ENCODE measurements at places on chromosomes 2 and 18.

- no peak for DNase-seq
These were observed 47.7 kb downstream of the HS6ST1 start for GRCh38 chr2:128270672-128271596.

DNA sequence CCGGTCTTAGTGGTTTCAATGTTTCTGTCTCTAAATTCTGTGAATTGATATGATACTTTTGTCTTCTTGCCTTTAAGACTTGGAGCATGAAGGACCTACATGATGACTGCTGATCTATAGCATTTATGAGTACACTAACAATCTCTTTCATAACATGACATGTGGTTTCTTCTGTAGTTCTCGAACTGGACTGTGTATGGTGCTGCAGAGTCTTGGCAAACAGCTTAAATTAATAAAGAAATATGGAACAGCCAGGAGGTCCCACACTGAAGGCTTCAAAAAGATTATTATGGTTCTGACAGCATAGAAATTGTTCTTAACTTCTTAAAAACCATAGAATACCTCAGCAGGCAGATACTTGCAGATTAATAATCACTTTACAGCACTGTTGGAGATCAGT, 145.0 kb downstream of the DCC start:
- no peak for DNase-seq

DNA sequence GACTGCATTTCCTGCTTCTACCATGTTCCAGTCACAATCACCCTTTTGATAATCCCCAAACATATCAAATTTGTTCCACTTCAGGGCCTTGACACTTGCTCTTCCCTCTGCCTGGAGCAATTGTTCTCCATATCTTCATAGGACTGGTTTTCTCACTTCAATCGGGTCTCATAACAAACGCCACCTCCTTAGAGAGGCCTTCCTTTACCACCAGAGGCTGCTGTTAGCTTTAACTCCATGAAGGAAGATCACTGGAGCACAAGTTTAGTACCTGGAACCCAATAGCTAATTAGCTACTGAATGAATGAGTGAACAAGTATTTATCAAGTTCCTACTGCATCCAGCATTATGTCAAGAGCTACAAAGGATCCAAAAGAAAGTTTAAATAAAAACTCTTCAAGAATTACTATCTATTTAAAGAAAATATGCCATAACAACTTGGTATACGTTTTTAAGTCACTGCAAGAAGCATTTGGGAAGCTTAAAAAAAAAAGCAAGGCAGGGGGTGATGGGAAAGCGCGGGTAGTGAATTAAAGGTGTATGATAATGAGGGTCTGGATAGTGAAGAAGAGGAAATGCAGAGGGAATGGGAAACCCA, 58.8 kb downstream of the BAZ2B start:
- DNase-seq, result no peak

DNA sequence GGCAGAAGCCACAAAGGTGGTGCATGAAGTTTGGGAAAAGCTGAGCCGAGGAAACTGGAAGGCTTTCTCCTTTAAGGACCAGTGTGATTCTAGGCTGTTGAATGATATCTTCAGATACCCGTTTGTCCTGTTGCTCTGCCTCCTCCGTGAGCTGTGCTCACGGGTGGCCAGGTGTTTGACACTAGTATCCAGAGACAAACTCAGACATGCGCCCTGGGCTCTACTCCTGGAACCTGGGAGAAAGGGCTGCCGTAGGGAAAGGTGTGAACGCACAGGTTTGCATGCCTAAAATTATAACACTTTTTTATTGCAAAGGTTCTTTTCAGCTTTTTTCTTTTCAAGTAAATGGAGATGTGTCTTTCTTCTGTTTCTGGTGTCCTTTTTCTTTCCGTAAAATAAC, 81.6 kb downstream of the AGAP1 start:
- DNase-seq, result no peak

DNA sequence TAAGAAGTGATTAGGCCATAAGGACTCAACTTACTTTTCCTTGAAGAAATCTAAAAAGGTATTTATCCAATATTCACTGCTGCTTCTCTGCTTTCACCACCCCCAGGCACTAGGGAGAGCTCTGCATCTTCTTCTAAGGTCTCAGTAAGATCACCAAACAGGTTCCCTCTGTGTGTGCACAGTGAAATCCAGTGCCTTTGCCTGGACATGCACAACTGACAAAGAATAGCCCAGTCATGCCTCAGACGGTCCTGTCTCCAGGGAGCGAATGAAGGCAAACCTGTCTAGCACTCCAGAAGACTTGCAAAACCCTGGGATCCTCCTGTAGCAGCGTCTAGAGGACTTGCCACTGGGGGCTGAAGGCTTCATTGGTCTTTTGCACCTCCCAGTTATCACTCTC, 344.5 kb upstream of the LRATD1 start:
- DNase-seq, result no peak

DNA sequence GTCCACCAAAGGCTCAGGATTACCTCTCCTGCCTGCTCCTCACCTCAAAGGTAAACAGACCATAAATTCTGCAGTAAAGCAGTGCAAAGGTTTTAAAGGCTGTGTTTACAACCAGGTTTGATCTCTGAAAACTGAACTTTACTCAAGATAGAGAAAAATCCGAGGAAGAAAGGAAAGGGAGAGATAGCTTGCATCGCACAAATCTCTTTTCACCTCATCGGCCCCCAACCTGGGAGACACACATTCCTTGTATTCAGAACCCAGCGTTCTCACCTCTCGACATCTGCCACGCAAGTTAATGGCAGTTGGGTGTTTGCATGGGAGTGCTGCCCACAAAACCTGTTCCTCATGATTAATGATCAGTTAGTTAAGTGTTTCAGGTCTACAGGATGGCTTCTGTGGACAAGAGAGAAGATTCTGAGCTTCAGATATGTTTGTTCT, 72.6 kb downstream of the GATA6 start:
- DNase-seq, result no peak

DNA sequence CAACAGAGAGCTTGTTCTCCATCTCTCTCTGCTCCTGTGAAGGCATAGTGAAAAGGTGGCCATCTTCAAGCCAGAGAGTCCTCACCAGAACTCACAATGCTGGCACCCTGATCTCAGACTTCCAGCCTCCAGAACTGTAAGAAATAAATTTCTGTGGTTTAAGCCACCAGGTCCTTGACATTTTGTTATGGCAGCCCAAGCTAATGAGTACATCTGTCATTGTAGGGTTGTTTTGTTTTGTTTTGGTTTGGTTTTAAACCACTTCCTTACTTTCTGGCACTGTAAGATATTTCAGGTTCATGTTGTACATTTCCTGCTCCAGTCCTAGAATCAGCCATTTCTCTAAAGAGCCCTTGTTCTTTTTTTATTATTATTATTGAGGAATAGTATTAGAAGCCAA, 171.2 kb downstream of the CPS1 start:
- DNase-seq, result no peak

DNA sequence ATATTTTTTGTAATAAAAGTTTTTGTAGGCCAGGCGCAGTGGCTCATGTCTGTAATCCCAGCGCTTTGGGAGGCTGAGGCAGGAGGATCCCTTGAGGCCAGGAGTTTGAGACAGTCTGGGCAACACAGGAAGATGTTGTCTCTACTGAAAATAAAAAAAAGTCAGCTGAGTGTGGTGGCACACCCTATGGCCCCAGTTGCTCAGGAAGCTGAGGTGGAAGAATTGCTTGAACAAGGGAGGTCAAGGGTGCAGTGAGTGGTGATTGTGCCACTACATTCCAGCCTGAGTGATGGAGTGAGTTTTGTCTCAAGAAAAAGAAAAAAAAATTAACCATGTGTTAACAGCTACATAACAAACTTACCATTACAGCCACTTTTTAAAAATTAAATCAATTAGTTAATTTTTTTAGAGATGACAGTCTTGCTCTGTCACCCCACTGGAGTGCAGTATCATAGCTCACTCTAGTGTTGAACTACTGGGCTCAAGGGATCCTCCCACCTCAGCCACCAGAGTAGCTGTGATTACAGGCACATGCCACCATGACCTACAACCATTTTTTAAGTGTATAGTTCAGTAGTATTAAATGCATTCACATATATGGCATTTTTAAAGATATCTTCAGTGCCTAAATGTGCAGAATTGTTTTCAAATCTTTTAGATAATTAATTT, 67.2 kb upstream of the ACYP2 start:
- no peak for DNase-seq

DNA sequence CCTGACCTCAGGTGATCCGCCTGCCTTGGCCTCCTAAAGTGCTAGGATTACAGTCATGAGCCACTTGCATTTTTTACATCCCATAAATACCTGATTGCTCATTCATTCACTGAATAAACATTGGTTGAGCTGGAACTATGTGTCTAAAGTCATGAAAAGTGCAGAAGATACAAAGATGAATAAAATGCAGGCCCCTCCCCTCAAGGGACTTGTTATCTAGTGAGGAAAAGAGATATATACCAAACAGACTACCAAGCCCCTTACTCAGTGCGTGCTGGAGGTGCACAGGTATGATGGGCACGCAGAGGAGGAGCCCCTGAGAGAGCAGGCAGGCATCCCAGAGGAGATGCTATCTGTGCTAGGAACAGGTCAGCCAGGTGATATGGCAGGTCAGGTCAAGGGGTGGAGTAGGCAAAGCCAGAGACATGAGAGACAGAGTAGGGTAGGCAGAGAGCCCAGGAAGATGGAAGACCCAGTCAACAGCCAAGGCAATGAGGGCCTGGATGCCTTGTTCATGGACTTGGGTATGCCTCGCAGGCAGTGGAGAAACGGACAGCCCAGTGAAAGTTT, 7.7 kb downstream of the FHL2 start:
- DNase-seq, result no peak

DNA sequence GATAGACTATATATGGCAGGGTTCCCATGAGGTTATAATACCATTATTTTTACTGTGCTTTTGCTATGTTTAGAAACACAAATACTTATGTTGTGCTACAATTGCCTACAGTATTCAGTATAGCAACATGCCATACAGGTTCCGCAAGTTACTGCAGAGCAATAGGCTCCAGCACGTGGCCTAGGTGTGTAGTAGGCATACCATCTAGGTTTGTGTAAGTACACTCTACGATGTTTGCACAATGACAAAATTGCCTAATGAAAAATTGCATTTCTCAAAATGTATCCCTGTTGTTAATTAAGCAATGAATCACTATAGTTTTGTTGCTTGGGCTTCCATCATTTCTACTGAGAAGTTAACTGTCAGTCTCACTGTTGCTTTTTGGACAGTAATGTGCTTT, 9.8 kb downstream of the CD302 start:
- no peak for DNase-seq

DNA sequence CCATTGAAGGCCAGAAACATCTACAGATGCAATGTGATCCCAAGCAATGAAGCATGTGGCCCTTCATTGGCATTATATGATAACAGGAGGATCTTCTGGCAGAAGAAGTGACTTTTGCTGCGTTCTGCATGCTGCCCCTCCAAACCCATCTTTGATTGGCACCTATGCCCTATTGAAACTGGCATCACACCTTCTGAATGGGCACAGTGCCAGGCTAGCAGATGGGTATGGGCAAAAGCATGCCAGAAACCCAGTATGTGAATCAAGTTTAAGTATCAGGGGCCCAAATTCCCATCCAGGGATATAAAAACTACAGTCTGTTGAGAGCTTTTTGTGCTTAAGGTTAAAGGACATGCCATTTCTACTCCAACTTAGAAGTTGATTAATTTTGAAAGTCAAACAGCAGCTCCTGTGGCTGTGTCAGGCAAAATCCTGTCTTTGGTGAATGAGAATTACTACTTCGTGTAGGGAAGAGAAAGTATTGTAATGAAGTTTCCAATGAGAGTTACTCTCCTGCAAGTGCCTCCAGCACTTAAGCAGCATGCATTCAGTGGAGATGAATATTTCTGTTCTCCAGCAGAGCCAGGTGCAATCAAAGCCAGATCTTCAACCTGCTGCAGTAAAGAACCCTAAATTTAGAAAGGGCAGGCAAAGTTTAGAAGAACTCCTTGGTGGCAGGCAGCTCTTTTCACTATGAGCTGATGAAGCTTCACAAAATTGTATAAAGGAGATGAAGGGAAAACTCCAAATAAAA, 8.6 kb downstream of the VRK2 start:
- no peak for DNase-seq

DNA sequence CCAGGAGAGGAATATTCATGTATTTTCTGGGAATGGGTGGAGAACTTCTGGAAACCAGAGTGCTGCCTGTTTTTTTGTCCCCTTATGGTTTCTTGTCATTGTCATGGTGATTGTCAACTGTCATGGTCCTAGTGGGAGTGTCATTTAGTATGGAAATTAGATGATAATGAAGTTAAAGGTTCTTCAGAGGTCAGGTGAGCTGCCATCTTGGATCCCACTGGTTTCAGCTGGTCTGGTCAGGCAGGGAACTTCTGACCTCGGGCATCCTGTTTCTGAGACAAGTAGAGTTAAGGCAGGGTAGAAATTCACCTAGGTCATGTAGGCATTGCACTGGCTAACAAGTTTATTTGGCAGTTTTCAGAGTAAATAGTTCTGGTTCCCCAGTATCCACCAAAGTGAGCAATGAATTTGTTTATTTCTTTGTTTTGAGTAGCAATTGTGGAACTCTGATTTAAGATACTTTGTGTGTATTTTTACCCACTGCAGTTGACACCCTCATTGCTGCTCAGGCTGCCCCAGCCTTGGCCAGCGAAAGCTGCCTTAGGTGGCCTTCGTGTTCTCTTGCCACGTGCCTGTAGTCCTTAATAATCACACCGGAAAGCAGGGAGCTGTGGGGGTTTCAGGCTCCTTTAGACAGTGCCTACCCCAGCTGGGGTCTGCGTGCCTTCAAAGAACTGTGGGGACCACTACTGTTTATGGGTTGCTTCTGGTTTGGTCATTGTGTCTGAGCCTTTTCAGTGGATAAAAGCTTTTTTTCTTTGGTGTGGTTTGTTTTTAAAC, 48.7 kb downstream of the NCK2 start:
- DNase-seq, result no peak

GRCh38 chr2:230564805-230565779, 147.6 kb upstream of the CAB39 start:
- DNase-seq, result no peak

DNA sequence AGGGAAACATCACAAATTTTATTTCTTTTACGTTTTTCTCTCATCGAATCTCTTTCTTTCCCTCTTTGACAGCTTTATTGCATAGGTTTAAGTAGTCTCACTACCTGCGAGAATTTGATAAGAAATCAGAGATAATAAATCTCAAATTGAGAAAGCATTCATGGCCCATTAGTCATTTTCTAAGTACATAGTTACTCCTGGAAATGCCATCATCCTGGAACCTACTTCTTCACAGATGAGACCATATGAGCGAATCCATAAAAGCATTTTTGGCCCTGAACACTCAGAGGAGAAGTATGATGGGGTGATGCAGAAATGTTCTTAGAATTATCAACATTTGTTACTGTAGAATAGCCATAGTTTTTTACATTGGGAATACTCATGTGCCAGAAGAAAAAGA, 138.0 kb upstream of the ARHGAP28 start:
- no peak for DNase-seq

- DNase-seq, result no peak
These were observed 109.4 kb downstream of the BAZ2B start for GRCh38 chr2:159506764-159507440.

DNA sequence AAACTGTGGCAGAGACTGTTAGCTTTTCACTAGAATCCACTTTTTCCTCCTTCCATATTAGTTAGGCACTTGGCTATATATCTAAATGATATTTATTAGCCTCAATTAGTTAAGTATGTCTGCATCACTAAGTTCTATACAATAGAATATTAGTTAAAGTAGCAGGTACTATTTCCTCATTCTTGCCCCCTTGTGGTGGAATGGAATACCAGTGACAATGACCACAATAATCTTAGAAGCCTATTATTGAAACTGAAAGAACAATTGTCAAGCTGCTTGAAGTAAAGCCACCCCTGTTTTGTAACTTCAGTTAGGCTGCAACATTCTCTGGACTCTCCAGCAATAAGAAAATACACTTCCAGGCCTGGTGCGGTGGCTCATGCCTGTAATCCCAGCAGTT, 476.3 kb upstream of the VWC2L start:
- no peak for DNase-seq

GRCh38 chr2:217121565-217121964, 261.7 kb upstream of the TNP1 start:
- no peak for DNase-seq

Data from activated CD4-positive, alpha-beta T cell treated with anti-CD3 and anti-CD28 coated beads, Interleukin-2, amount 50 U/mL, for 48 hours (primary cell).